Trophoblast cell (in vitro differentiated cells and primary cell): ENCODE measurements at places on chromosomes 16 and 17.

GRCh38 chr17:82985973-82986372, 93.4 kb upstream of the METRNL start:
- no peak for DNase-seq

- no peak for DNase-seq
Observed at GRCh38 chr17:45441526-45442310, 9.0 kb upstream of the ARHGAP27 start.

- DNase-seq: no peak
Observed at GRCh38 chr16:86565644-86566511, 751 bp upstream of the FOXC2 start.

DNA sequence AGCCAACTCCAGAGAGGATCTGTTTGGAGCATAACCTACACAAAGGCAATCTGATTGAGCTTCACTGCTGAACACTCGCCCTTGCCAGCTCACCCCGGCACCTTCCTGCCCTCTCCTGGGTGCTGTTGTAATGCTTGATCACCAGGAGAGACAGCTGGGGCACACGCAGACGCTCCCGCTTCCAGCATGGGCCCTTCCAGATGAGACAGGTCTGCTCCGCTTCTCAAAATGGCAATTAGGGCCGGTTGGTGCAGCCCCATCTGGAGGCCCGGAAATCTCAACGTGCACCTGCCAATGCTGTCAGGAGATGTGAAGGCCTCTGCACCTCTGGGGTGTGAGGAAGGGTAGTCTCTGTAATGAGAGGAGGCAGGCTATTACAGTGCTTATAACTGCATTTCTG, 206.1 kb downstream of the ABCC12 start:
- DNase-seq: no peak

DNA sequence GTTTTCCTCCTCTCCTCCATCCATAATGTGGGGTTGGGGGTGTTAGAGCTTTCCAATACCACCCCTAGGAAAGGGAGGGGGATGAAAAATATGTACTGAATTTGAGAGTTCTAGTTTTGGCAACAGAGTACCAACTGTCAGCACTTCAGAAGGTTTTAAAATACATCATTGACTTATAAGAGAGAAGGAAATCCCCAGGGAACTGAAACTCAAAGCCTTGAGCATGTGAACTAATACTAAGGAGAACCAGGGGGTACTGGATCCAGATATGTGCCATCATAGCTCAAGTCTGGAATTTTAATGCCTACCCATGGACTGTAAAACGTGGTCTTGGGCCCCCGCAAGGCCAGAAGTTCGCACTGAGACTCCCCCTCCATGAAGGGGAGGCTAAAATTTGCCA, 15.8 kb downstream of the CACNG5 start:
- DNase-seq: no peak

DNA sequence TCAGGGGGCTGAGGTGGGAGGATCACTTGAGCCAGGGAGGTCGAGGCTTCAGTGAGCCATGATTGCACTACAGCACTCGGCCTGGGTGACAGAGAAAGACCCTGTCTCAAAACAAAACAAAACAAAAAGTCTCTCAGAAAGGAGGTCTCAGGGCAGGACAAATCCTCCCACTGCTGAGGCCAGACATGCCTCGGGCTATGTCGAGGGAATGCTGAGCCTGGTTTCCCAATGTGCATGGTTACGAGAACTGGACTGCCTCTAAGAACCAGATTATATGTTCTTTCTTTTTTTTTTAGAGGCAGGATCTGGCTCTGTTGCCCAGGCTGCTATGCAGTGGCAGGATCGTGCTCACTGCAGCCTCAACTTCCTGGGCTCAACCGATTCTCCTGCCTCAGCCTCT, 27.6 kb downstream of the TRAP1 start:
- DNase-seq: peak; percentile 52

- DNase-seq: no peak
Observed at GRCh38 chr17:8740486-8740885, 4.2 kb downstream of the CCDC42 start.

GRCh38 chr17:40501499-40501911, at the start of gene TNS4:
TNS4 (minus strand) TSS chr17:40501623; CDS start chr17:40496425, 5,198 bp downstream.
- DNase-seq: peak; percentile 73

- no peak for DNase-seq
Observed at GRCh38 chr17:48153691-48154358, 46.3 kb downstream of the SNX11 start.

GRCh38 chr16:60091071-60091470, 1357.0 kb upstream of the GOT2 start:
- no peak for DNase-seq

GRCh38 chr17:32931686-32932085, 3.7 kb downstream of the TMEM98 start:
- DNase-seq: no peak

DNA sequence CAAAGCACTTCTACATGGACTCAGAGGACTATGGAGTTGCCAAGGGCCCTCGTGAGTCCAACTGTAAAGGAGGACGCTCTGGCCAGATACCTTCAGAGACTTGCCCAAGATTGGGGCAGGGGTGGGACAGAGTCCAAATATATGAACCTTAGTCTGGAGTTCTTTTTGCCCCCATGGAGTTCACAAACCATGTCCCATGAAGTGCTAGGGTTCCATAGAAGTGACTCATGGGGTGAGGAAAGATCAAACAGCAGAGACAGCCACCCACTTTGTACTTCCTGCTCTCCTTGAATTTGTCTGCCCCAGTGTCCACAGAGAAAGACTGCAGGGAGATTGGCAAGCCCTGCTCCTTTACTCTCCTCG, 29.0 kb downstream of the SRL start:
- no peak for DNase-seq

GRCh38 chr17:34665150-34665806, 85.9 kb downstream of the TMEM132E start:
- no peak for DNase-seq

GRCh38 chr17:37605081-37605480, 4.1 kb downstream of the SYNRG start:
- DNase-seq: no peak

- DNase-seq: no peak
Observed at GRCh38 chr17:48989100-48989499, 8.1 kb upstream of the IGF2BP1 start.

DNA sequence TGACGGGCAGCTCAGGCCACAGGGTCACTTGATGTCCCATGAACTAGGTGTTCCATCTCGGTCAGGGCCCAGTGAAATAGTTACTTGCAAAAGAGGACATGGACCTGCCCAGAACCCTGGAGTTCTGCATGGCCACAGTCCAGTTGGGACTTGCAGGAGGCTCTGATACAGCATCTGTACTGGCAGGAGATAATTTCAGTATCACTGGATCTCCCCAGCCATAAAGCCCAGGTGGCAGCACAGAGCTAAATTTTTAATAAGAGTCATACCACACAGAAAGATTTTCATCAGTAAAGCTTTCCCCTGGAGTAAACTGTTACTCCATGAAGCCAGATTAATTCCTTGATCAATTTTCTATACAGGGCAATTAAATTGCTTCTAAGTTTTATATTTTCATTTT, 18.0 kb upstream of the SLC16A5 start:
- no peak for DNase-seq

GRCh38 chr17:8141045-8141444, 11.2 kb downstream of the PER1 start:
- no peak for DNase-seq

DNA sequence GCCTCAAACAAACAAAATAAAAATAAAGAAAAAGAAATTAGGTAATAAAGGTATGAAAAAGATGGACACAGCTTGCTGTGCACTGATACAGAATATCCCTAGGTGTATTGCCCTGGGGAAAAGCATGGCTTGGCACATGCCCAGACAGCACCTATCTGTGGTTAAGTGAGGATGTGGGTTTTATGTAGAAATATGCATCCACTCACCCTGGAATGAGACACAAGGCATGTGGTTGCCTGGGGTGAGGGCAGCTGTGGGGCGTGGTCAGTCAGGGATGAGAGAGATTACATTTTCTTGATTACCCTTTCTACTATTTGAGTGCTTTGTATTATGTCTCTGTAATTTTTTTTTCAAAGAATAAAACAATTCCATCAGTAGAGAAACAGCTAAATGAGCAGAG, 6.9 kb downstream of the PLLP start:
- peak; percentile 93 for DNase-seq

DNA sequence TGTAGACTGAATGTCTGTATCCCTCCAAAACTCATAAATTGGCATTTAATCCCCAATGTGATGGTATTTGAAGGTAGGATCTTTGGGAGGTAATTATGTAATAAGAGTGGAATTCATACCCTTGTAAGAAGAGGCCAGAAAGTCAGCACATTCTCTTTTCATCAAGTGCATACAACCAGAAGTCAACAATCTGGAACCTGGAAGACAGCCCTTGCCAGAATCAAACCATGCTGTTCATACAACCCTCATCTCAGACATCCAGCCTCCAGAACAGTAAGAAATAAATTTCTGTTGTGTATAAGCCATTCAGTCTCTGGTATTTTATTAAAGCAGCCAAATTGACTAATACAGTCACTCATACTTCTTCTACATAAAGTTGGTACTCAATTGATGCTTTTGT, 481.0 kb upstream of the SOX9 start:
- no peak for DNase-seq

DNA sequence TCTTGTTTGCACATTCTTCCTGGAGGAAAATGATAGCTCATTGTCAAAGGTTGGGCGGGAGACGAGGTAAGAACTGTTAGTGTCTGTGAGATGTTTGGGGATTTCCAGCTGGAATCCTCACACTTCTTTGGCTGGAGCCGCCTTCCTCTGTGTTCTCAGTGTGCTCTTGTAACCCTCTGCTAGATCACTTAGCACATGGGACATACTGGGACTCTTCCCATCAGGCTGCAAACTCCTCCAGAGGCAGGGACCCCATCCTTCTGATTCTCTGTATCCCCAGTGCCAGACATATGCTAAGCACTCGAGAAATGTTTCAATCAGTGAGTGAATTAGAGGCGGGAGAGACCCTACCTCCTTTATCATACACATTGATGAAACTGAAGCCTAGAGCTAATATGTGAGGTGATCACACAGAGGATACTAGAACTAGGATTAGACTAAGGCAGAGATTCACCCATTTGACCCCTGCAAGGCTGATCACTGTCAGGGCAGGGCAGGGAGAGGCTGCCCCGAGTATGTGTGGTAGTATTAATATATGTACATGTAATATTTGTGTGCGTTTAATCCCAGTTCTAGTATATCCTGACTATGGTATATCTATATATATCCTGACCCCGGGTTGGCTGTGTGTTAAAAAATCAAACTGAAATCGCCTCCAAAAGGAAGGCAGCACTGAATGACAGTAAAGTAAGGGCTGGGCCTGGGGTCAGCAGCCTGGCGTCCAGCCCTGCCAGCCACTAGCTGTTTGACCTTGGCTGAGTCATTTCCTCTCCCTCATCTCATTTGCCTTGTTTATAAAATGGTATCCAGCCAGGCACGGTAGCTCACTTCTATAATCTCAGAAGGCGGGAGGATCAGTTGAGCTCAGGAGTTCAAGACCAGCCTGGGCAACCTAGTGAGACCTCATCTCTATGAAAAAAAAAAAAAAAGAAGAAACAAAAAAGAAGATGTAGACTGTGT, 75.5 kb upstream of the TBX2 start:
- DNase-seq: no peak

DNA sequence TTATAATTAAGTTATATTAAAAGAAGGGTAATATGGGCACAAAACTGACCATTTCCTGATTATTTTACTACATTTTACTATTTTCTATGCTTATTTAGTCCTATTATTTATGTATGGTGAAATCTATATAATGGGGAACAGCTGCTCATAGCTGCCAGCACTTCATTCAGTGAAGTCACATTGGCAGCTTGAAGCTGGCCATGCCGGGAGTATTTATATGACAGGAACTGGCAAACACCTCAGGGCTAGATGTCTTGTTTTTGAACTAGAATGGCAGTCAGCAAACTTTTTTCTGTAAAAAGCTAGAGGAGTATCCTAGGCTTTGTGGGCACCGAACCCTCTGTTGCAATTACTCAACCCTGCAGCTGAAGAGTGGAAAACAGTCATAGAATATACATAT, 104.1 kb downstream of the CDH13 start:
- DNase-seq: no peak
